Stimulated activated CD4-positive, alpha-beta T cell treated with anti-CD3 and anti-CD28 coated beads, Interleukin-15, amount 100 ng/mL, for 48 hours (primary cell): ENCODE measurements at places on chromosomes 2 and 18.

GRCh38 chr2:200405599-200406298 lies 99.3 kb downstream of the SPATS2L start:
- DNase-seq, result no peak

GRCh38 chr2:1137913-1138391 lies 187.3 kb downstream of the SNTG2 start:
- no peak for DNase-seq

DNA sequence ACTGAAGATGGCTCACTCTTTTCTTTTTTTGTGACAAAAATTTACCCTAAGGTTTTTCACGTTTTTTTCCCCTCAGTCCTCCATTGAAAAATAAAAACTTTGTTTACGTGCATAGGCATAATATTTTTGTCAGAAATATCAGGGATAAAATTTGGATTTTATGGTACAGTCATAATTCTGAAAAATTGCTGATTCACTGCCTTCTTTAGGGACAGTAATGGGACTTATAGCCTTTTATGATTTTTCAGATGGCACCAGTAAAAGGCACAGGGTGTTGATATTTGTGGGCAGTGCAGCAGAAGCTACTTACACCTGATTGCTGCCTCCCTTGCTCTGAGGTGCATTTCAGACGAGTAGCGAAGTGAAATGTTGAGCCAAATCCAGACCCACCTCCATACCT lies 139.4 kb upstream of the CDCA7 start:
- DNase-seq, result no peak

- DNase-seq, result no peak
These were observed 67.7 kb downstream of the GALNT14 start for GRCh38 chr2:31070339-31071125.

- DNase-seq, result no peak
These were observed 6.6 kb downstream of the SOCS6 start for GRCh38 chr18:70295192-70296188.

- DNase-seq, result no peak
These were observed 1.5 kb upstream of the BOLA3 start for GRCh38 chr2:74149247-74149525.

DNA sequence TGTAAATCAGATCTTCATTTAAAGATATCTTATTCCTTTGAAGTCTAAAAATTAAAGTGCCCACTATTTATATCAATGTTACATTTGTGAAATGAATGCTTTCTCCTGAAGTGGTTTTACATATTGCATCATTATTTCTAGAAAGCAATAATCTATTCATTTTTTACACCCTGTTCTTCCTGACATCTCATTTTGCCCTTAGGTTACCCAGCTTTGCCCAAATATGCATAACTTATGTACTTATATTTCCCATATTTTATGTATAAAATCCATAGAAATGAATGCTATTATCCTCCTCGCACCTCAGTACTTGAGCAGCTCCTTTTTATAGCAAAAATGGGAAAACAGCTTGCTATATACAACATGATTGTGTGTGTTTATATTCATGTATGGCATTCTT lies 396.5 kb upstream of the DSEL start:
- DNase-seq, result no peak

DNA sequence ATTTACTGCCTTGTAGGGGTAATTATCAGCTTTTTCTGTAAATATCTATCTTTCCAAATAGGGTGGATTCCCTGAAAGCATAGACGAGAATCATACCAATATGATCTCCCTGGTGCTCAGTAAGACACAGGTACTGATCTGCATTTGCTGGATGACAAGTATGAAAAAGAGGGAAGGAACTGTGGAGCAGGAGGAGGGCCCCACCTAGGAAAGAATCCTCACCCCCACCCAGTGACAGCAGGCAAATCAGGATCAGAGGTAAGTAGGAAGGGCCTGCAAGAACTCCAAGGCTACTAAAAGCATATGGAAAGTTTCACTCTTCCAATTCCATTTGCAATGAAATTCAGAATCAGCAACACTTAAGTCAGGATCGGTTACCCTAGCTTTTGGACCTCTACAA lies 42.3 kb downstream of the METTL8 start:
- no peak for DNase-seq

DNA sequence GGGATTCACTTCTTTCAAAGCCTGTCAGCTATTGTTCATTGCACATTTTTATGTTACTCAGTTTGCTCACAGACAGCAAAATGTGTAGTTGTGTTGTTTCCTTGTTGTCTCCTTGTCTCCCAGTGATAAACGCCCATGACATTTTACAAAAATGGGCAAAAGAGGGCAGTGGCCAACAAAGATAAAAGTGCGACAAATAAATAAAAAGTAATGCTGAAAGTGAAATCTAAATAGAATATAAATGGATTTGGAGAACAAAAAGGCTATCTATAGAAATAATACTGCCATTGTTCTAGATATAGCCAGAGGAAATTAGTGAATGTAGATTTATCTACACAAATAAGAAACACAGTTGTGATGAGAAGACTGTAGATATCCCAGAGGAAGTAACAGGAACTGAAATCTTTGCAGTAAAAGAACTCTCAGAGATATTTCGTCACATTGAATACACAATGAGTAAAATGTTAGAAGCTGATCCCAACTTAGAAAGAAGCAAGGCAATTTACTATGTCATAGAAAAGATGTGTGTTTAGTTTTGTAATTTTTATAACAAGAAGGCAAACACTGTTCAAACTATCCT lies 1186.2 kb upstream of the FAM98A start:
- no peak for DNase-seq

DNA sequence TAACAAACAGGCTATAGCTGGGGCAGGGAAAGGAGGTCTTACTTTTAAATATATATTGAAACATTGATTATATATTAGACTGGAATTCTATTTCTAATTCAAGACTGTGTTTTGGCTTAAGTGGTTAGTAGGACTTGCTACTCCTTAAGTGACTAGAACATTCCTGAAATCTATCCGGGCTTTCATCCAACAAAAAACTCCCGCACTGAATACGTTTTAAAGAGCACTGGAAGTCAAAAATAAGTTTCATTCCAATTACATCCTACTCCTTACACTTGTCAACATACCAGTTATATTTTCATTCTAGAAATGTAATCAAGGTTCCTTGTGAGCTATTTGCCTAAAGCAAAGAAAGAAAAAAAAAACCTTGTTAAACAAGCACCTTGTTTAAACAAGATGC lies 204.6 kb downstream of the SP3 start:
- no peak for DNase-seq

DNA sequence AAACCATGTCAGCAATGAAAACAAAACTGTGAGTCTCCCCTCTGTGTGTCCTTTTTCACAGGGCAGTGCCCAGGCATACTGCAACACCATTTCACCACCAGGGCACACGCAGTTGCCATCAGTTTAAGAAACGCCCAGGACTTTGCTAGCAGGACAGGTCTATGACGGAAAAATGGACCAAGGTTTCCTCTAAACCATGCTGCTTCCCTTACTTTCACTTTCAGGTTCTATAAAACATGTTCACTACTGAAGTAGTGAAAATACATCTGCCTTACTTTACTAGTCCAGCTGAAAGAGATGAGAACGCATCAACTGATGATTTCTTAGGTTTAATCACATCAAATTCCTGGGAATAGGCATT lies 110.5 kb downstream of the TCF4 start:
- DNase-seq, result no peak

DNA sequence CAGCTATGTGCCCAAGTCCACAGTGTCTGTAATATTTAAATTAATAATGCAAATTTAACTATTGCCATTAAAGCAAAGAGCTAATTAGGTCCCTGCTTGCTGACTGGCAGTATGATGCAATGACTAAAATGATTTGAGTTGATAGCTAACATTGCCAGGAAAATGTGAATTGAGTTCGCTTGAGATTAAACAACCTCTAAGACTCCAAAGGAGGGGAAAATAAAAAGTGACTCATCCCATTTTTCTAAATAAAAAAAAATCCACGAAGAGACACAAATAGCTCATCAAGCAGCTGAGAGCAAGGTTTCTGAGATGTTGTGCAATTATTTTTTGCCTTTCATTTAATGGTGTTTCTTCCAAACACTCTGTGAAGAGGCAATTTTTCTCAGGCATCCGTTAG lies 413.0 kb downstream of the MTX2 start:
- DNase-seq, result no peak

GRCh38 chr2:158381205-158381604 lies 75.3 kb downstream of the CCDC148 start:
- no peak for DNase-seq

DNA sequence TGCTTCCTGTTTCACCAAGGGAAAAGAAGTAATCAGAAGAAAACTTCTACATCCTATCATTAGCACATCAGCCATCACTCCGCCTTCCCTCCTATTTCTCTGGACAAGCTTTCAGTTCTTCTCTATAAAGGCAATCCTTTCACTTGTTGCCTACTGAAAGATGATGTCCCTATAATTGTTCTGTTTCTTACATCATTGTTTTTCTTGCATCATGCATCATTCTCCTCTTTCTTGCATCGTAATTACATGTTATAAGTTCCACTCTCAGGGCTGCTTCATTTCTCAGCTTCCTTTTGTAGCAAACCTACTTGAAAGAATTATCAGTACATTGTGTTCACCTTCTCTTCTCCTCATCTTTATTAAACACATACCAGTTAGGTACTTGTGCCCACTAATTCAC lies 7.2 kb downstream of the SLC30A6 start:
- no peak for DNase-seq

DNA sequence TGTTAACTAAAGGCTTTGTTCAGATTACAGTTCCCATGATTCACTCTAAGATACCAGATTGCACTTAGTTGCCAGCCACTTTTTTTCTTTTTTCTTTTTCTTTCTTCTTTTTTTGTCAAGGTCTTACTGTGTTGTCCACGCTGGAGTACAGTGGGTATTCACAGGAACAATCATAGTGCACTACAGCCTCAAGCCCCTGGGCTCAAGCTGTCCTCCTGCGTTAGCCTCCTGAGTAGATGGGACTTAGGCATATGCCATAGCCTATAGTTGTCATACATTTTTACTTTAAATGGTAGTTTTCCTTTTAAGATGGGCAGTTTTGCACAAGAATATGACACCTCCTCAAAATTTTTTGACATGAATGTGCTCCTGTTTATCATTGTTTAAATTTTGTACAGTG lies 2.1 kb downstream of the UGP2 start:
- DNase-seq, result no peak

GRCh38 chr2:33443274-33443829 lies 33.1 kb upstream of the RASGRP3 start:
- DNase-seq, result no peak

- no peak for DNase-seq
These were observed 1098.2 kb upstream of the FANCL start for GRCh38 chr2:59339121-59339836.

GRCh38 chr18:9419956-9420631 lies 55.2 kb upstream of the RALBP1 start:
- DNase-seq, result no peak

- no peak for DNase-seq
These were observed 270.0 kb upstream of the CDH19 start for GRCh38 chr18:66873899-66874298.

- no peak for DNase-seq
These were observed 55.9 kb upstream of the CREB1 start for GRCh38 chr2:207473931-207474235.
